ENCODE measurements at places on chromosomes 3 and 15.

- peaks cover 2% of the 10 kb centered on the region for H3K36me3 ChIP-seq
- DNase-seq: no peak
- no peaks in the 10 kb centered on the region for H3K4me1 ChIP-seq
Observed at GRCh38 chr3:38354588-38355330, 8.2 kb downstream of the XYLB start.

- H3K27ac ChIP-seq: no peak overlapping the region
- no peak overlapping the region for H3K4me3 ChIP-seq
- no peaks in the 10 kb centered on the region for H3K36me3 ChIP-seq
- no peak for DNase-seq
Observed at GRCh38 chr15:91484141-91484540, 369.4 kb upstream of the SLCO3A1 start.

DNA sequence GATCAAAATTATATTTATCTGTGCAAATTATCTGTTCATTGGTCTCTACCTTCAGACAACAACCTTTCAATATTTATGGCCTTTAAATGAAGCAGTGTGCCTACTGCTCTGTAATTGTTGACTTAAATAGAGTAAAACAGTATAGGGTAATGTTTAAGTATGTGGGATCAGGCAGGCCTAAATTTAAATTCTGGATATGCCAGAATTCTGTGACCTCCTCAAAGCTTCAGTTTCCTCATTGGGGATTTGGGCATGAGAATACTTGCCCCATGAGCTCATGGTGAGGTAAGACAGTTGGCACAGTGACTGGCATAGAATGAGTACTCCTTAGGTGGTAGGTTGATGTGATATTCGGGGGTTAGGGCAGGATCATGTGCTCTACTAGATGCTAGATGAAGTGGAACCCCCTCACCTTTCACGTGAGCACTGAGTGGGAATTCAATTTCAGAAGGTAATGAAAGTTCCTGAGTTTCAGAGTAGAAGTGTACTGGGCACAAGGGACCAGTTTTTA, 14.9 kb downstream of the ARL8B start:
- no peak for DNase-seq
- no peaks in the 10 kb centered on the region for H3K36me3 ChIP-seq
- H3K4me1 ChIP-seq: peaks cover 3% of the 10 kb centered on the region
- no peak overlapping the region for H3K4me3 ChIP-seq
- no peak overlapping the region for H3K27ac ChIP-seq

- no peak overlapping the region for H3K4me3 ChIP-seq
- H3K36me3 ChIP-seq: no peaks in the 10 kb centered on the region
- DNase-seq: no peak
- H3K27ac ChIP-seq: no peak overlapping the region
- no peaks in the 10 kb centered on the region for H3K27me3 ChIP-seq
- no peaks in the 10 kb centered on the region for H3K4me1 ChIP-seq
Observed at GRCh38 chr15:72962054-72962702, 90.1 kb upstream of the NEO1 start.

DNA sequence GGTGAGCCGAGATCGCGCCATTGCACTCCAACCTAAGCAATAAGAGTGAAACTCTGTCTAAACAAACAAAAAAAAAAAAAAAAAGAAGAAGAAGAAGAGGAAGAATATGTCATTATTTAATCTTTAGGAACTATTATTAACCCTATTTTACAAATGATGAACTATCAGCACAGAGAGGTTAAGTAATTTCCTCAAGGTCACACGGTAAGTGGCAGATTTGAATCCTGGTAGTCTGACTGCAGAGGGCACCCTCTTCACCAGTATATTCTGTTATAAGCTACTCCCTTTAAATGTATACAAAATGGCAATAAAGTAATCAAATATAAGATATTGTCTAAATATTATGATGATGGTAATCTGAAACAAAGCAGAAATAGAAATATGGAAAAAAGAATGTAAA, 77.4 kb upstream of the HERC1 start:
- no peaks in the 10 kb centered on the region for H3K27me3 ChIP-seq
- H3K36me3 ChIP-seq: no peaks in the 10 kb centered on the region
- peaks cover 9% of the 10 kb centered on the region for H3K4me1 ChIP-seq

DNA sequence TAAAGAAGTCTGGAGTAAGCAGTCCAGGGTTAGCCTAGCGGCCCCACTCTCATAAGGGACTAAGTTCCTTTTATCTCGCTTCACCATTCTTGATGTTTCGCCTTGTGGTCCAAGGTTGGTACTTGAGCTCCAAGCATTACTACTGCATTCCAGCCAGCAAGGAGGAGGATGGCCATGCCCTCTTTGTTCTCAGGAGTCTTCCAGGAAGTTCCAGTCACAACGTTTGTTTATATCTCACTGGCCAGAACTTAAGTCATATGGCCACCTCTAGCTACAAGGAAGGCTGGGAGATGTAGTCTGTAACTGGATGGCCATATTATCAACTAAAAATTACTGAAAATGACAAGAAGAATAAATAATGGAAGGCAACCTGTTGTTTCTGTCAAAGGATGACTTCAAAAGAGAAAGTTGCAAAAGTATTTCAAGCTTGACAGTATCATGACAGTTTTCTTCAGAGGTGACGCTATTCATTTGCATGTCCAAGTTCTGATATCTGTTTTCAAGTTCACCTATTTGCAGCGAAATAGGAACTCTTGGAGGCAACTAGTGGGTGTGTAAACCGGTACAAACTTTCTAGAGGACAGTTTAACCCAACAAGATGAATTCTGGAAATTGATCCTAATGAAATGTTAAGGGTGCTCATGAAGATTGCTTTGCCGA, 118.6 kb downstream of the PGPEP1L start:
- peaks cover 22% of the 10 kb centered on the region for H3K36me3 ChIP-seq
- no peak for DNase-seq
- no peak overlapping the region for H3K4me3 ChIP-seq
- H3K4me1 ChIP-seq: peaks cover 22% of the 10 kb centered on the region
- H3K27me3 ChIP-seq: no peaks in the 10 kb centered on the region

DNA sequence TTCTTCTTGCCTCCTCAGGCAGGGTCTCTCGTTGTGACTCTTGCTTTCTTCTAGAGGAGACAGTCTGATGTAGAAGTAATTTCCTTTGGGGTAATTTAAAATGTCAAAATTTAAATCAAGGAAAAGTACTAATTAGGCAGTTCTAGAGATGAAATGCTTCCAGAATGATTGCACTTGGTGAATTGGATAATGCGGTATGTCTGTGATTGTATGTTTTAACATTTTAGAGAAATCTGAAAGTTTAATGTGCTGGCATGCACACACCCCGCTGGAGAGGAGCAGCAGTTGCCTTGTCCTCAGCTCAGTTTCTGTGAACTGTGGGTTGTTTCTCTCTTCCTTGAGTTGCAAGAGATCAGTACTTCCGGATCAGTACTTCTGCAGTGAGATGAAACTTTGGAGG, 322.9 kb upstream of the CTDSPL start:
- H3K36me3 ChIP-seq: peaks cover 9% of the 10 kb centered on the region
- no peak overlapping the region for H3K4me3 ChIP-seq
- H3K27me3 ChIP-seq: no peaks in the 10 kb centered on the region
- no peaks in the 10 kb centered on the region for H3K4me1 ChIP-seq
- DNase-seq: no peak

DNA sequence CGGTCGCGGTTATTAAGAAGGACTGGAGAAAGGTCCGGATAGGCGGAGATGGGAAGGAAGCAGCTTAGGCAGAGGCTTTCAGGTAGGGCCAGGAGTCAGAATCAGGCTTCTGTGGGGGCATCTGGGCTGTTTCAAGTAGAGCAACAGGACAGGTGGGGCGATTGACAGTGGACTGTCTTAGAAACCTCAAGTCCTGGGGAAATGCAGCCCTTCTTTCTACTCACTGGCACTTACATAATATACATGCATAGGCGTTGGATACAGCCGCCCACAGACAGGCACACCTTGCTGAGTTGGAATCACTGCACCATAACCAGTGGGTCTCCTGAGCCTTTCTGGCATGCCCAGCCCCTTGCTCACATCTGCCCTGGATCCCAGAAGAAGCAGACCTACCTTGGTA, 730 bp downstream of the MYD88 start:
- peak overlapping the region; percentile 28 for H3K4me3 ChIP-seq
- H3K27ac ChIP-seq: no peak overlapping the region
- peaks cover 11% of the 10 kb centered on the region for H3K36me3 ChIP-seq
- no peak for DNase-seq

GRCh38 chr15:70348581-70349344, 251.0 kb upstream of the TLE3 start:
- no peaks in the 10 kb centered on the region for H3K4me1 ChIP-seq
- no peak for DNase-seq
- H3K4me3 ChIP-seq: no peak overlapping the region
- no peaks in the 10 kb centered on the region for H3K27me3 ChIP-seq
- H3K36me3 ChIP-seq: no peaks in the 10 kb centered on the region

- no peaks in the 10 kb centered on the region for H3K4me1 ChIP-seq
- H3K27me3 ChIP-seq: no peaks in the 10 kb centered on the region
- no peak overlapping the region for H3K27ac ChIP-seq
Observed at GRCh38 chr3:44968447-44968858, 7.5 kb downstream of the ZDHHC3 start.

GRCh38 chr3:10552631-10552943, 47.2 kb upstream of the ATP2B2 start:
- H3K27ac ChIP-seq: no peak overlapping the region
- no peaks in the 10 kb centered on the region for H3K27me3 ChIP-seq
- no peaks in the 10 kb centered on the region for H3K36me3 ChIP-seq
- H3K4me1 ChIP-seq: peaks cover 33% of the 10 kb centered on the region
- no peak overlapping the region for H3K4me3 ChIP-seq
- DNase-seq: no peak

DNA sequence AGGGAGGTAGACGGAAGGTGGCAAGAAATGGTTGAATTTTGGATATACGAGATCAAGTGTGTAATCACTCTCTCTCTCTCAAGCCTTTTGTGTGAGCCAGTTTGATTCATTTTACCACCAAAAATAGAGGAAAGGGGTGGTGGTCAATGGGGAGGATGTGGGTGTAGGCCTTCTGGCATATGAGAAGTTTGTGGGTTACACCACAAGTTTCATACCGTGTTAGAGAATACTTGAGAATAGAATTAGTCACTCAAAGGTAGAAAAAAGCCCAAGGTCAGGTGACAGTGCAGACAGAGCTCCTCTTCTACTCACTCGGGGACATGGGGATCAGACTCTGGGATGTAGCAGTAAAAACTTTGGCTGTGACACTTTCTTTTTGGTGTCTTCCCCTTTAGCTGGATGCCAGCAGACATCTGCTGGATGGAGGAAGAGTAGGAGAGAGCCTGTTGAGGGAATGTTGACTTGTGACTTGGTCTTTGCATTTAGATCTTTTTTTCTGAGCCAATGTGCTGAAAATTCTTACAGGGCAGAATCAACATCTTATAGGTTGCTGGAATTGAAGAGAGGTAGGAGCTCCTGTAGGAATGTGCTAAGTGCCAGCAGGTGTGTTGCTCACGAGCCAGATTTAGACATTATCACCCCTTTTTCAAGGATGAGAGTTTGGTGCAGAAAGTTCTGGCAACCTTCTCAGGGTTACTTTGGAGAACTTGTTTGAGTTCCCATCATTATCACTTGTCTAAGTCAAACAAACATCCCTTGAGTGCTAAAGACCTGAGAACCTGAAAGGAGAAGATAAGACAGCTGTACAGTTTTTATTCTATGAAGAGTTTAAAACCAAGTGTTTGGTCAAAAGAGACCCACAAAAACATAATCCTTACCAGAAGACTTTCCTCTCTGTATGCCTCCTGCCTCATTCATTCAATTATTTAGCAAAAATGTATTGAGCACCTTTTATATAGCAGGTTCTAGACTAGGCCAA, 43.9 kb upstream of the RYK start:
- H3K27me3 ChIP-seq: no peaks in the 10 kb centered on the region
- no peak overlapping the region for H3K27ac ChIP-seq
- no peak for DNase-seq
- H3K4me3 ChIP-seq: no peak overlapping the region

DNA sequence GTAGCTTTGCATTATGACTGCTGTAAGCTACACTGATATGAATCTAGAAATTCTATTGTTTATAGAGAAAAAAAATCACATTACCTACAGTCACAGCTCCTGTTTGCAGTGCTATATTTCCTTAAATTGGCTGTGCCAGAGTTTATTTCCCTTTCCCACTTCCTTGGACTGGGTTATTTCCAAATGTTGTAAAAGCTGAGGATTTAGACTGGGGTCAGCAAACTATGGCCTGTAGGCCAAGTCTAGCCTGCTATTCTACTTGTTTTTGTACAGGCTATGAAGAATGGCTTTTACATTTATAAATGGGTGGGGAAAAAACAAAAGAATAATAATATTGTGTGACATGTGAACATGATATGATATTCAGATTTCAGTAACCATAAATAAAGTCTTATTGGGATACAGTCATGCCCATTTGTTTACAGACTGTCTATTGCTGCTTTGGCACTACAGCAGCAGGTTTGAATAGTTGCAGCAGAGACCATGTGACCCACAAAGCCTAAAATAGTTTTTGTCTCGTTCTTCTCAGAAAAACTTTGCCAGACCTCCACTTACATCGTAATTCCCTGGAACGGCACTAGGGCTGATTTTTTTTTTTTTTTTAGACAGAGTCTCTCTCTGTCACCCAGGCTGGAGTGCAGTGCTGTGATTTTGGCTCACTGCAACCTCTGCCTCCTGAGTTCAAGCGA, 7.8 kb downstream of the GLDN start:
- H3K4me3 ChIP-seq: no peak overlapping the region
- no peak for DNase-seq
- no peaks in the 10 kb centered on the region for H3K36me3 ChIP-seq
- H3K27ac ChIP-seq: no peak overlapping the region

DNA sequence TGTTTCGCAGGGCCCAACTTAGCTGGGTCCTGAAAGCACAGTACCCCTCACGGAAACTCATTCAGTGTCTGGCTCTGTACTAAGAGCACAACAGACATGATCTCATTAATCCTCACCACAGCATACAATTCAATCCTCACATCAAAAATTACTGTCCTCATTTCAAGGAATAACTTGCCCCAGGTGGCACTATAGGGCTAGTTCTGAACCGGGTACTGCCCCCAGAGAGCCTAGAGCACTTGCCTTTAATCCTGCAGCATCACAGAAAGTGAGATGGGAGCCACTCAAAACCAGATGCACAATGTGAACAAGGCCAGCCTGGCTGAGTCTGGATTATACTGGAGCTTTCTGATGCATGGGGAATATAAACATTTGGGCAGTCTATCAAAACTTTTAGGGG, 122.6 kb downstream of the OSBPL10 start:
- no peaks in the 10 kb centered on the region for H3K27me3 ChIP-seq
- H3K4me3 ChIP-seq: no peak overlapping the region
- no peaks in the 10 kb centered on the region for H3K4me1 ChIP-seq
- no peaks in the 10 kb centered on the region for H3K36me3 ChIP-seq
- DNase-seq: no peak

DNA sequence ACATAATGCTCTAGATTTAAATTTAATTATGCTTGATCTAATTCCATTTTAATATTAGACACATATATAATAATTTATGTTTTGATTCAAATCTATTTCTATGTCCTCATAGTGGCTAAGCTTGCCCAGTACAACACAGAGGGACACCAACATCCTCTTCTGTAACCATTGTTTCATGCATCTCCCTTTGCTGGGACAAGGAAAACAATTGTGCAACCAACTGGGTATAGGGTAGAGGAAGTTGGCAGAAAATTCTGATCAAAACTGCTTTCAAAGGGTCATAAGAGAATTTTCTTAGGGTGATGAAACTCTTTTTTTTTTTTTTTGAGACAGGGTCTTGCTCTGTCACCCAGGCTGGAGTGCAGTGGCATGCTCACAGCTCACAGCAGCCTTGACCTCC, 121.4 kb upstream of the SGO1 start:
- H3K4me3 ChIP-seq: no peak overlapping the region
- no peak for DNase-seq
- no peak overlapping the region for H3K27ac ChIP-seq
- H3K4me1 ChIP-seq: no peaks in the 10 kb centered on the region
- no peaks in the 10 kb centered on the region for H3K36me3 ChIP-seq
- no peaks in the 10 kb centered on the region for H3K27me3 ChIP-seq

- H3K27me3 ChIP-seq: no peaks in the 10 kb centered on the region
- H3K4me1 ChIP-seq: peaks cover 5% of the 10 kb centered on the region
- peaks cover 43% of the 10 kb centered on the region for H3K36me3 ChIP-seq
- no peak within 1 kb of the TSS for H3K4me3 ChIP-seq
- no peak within 1 kb of the TSS for H3K27ac ChIP-seq
Observed at GRCh38 chr15:68204776-68205557, at the start of gene CALML4. CALML4 (minus strand) TSS chr15:68205332; CDS start chr15:68205247, 85 bp downstream.
